ENCODE measurements at places on chromosomes 6 and 20.
A peak's percentile ranks its signal among the peaks of the same experiment; 100 is the strongest.

DNA sequence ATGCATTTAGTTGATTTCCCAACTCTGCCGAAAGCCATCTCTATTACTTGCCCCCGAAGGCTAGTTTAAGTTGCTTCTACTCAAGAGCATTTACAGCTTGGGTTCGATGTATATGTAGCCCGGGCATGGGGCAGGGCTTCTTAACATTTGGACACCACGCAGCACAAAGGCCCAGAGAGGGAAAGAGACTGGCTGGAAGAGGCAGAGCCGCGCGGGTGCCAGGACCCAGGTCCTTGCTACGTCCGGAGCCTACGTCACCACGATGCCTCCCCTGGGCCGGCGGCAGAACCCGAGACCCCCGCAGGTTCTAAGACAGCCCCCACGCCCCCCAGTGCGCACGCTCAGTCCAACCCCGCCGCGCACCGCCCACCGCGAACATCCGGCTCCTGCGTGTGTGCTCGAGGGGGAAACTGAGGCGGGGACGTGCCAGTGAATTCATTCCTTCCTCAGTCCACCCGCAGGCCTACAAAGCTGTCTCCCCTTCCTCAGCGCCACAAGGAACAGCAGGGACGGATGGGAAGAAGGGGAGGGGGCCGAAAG is 367 bp upstream of the PCIF1 start:
- peak; percentile 67 for DNase-seq

GRCh38 chr6:71733970-71734899 is 152.1 kb upstream of the RIMS1 start:
- no peak for DNase-seq

DNA sequence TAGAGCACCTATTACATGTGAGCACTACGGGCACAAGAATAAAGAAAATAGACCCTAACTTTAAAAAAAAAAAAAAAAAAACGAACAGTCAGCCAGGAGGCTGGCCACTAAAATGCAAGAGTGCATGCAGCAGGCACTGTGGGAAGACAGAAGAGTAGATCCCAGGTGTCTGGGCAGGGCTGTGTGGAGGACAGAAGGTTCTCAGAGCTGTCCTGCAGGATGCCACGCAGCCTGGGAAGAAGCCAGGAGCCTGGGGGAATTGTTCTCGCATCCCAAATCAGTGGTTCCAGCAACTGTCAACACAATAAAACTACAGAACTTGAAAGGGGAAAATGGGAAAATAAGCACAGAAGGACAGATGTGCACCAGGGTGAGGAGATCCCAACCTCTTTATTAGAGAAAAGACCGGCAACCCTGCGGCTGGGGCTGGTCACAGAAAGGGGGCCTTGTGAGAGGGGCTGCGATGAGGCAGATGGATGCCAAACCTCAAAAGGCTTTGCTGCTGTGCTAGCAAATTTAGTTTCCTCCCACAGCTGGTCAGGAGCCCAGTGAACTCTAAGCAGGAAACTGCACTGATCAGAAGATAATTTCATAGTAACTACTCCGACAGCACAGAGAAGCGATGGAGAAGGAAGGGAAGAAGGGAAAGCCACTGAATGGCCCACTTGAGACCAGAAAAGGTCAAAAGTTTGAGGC is 30.9 kb downstream of the MAP3K5 start:
- DNase-seq = no peak

DNA sequence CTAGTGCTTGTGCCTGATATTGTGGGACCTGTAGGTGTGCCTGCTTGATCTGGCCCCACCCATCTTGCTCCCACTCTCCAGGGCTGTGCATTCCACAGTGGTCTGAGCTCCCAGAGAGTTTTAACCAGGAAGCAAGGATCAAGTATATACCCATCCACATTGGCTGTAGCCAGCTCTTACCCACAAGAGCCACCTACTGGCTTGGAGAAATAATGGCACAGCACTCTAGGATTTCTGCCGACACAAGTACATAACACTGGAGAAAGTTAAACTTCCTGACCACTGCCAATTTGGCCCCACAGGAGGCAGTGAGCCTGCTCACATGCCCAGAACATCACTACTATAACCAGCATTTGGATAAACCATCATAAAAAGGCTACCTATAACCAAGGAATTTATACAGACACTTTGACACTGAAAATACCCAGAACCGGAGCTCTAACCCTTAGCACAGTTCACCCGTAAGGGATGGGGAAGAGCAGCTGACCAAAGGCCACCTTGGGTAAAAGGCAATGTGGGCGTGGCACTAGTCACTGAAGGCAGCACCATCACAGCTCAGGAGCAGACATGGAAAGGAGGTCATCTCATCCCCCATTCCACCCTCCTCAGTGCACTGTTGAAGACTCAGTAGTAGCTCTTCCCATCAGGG is 440.4 kb downstream of the BTBD3 start:
- DNase-seq = no peak

GRCh38 chr6:27825025-27825793 is 87.0 kb downstream of the OR2B2 start:
- DNase-seq = no peak

GRCh38 chr6:154930451-154930851 is 64.7 kb upstream of the TIAM2 start:
- DNase-seq = no peak

GRCh38 chr6:11146117-11146826 is 34.7 kb upstream of the ERVFRD-1 start:
- no peak for DNase-seq

DNA sequence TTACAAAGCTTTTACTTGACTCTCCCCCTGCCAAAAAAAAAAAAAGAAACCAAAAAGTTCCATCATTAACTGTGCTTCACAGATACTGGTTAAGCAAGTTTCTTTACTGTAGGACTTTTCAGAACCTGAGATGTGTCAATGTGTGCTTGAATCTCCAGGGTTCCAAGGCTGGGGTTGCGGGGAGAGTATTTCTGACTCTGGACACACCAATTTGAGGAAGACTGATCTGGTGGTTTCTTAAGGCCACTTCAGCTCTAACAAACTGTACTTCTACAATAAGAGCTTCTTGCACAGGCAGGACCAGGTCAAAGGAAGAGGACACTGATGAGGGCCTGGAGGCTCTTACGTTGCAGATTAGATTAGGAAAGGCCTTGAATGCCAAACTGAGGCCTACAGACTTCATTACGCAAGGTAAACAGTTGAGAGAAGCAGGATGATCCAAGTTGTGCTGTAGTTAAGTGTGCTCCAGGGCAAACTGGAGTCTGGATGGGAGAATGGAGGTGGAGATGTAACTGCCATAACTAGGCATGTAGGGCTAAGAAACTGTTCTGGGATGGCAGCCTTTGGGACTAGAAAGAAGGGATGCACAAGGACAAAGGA is 24.4 kb downstream of the COMMD7 start:
- DNase-seq = no peak

DNA sequence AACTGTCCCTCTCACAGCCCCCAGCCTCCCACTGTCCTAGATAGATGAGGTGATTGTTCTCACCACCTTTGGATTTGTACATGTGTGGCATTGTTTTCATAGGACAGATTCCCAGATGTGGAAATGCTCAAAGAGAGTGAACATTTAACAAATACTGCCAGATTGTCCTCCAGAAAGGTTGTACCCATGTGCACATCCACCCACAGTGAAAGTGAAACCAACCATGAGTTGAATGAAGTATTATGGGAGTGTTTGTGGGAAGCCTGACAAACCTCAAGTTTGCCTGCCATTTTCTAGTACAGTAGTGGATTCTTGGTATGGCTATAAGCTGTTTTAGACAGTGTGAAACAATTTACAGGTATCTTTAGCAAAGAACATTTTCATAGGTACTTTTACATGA is 42.7 kb downstream of the ANKRD6 start:
- peak; percentile 16 for DNase-seq

- no peak for DNase-seq
These were observed 18.0 kb downstream of the PIGT start for GRCh38 chr20:45433976-45434375.

DNA sequence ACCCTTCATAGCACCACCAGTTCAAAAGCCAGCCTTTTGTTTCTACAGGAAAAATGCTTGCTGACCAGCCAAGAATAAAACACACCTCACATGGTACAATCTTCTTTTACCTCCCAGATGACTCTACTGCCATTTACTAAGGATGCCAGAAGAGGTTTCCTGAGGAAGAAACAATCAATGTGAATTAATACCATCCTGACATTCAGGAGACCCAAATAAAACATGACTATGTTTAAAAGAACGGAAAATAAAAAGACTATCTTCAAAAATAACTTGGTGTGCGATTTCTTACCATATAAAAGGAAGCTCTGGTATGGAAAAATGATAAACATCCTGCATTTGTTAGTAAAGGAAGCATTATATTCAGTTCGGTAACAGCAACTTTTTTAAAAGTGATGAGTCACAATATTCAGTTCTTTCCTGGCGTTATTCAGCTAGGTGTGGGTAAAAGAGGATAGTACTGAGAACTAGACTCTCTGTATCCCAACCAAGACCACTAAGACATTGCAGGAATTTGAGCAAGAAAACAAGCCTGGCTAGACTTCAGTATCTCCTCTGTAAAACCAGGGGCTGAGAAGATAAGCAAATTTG is 16.3 kb downstream of the COL21A1 start:
- no peak for DNase-seq

GRCh38 chr20:53142225-53143127 is 170.3 kb downstream of the TSHZ2 start:
- DNase-seq = no peak

- no peak for DNase-seq
These were observed 55.7 kb downstream of the KHDC1L start for GRCh38 chr6:73169633-73170032.

DNA sequence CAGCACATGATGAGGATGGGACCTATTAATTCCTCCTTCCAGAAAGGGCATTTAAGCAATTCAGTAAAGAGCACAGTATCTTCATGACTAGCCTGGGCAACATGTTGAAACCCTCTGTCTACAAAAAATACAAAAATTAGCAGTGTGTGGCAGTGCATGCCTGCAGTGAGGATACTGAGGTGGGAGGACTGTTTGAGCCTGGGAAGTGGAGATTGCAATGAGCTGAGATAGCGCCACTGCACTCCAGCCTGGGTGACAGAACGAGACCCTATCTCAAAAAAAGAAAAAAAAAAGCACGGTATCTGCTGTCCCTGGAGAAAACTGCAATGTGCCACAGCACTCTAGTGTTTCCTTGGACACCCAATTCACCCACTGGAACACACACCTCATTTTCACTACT is 18.4 kb downstream of the SAMD3 start:
- DNase-seq = no peak

- no peak for DNase-seq
These were observed 19.4 kb upstream of the TOX2 start for GRCh38 chr20:43895235-43895634.

- DNase-seq = no peak
These were observed 187.3 kb downstream of the MBOAT1 start for GRCh38 chr6:20024978-20025377.

DNA sequence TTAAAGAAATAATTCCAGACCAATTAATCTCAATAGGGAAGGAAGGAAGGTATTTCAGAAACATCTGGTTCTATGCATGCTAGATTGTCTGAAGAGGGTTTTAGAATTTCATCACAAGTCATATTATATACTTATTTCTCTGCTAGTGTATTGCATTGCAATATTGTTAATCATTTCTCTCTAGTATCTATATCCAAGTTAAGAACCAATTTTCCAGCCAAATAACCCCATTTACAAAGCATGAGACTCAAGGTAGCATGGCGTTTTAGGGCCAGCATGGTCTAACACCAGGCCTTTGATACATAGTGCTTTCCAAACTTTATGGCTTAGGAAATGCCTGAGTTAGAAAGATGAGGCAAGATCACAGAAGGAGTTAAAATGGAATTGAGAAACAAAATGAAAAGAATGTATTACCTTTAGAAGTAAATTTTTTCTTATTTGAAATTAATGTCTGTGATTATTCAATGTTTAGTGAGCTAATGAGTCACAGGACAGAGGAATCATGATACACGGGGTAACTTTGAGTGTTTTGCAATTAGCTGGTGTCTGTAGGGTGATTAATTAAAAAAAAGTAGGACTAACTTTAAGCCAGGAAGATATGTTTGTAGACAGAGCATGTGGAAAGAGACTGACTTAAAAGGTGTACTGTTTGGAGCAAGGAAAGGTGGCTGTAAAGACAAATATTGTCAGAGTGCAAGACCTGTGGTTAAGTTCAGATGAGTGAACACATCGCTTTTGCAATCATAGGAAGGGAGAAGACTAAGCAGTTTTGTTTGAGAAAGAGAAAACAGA is 1006.2 kb upstream of the CITED2 start:
- DNase-seq = no peak

DNA sequence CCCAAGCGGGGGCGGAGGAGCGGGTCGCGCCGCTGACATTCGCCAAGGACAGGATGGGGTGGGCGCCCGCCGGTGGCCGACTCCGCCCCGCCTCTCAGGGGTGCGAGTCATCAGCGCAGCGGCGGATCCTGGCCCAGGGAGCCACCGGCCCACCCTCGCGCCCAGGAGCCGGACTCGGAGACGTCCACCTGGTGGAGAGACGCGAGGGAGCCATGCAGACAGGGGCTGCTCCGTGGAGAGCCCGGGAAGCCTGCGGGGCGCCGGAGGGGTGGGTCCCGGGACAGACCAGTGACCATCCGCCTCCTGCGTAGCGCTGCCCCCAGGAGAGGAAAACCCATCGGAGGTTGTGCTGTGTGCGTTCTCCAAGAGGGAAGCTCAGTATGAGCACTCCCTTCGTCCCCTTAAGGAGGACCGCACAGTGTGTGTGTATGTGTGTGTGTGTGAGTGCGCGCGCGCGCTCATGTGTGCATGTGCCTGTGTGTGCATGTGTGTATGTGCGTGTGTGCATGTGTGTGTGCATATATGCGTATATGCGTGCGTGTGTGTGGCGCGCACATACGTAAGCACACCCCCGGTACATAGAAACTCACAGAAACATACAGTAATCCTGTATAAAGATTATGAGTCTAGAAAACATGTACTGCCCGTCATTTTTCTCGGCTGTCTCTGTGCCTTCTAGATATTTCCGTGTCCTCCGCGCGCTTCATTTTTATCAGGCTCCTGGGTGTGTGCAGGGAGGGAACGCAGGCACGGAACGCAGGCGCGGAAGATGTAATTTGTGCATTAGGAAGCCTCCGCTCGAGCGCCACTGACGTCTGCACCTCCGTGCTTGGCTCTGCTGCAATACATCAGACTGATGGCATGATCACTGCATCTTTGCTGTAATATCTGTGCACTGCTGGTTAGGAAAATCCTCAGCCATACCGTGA is 158.9 kb downstream of the TBXT start:
- DNase-seq = no peak

DNA sequence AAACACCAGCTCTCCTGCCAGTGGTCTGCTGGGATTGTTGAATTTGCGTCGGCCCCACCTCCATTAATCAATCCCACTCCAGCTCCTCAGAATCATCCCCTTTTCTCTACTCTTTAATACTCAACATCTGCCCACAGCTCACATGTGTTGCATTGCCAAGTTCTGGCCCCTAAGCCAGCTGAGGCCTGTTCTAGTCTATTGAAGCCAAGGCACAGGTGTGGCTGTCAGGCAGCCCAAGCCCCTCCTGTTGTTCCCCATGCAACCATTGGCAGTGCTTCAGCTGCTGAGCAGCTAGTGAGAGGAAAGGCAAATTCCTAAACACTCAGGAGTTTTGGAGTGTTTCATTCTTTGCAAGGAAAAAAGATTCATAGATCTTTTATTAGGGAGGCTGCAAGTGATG is 128.0 kb upstream of the NT5E start:
- no peak for DNase-seq

GRCh38 chr6:54106727-54107126 is 4.5 kb upstream of the MLIP start:
- DNase-seq = no peak

- no peak for DNase-seq
These were observed 1.8 kb upstream of the CST3 start for GRCh38 chr20:23639490-23639958.

- no peak for DNase-seq
These were observed 267.2 kb upstream of the ECI2 start for GRCh38 chr6:4402477-4402976.
